Stimulated activated naive CD4-positive, alpha-beta T cell treated with Interleukin-2 at 50 U/mL for 16 hours (primary cell): ENCODE measurements at places on chromosomes 2 and 18.

GRCh38 chr2:223545830-223546229 lies 56.3 kb downstream of the SCG2 start:
- DNase-seq: no peak

- no peak for DNase-seq
Measured at GRCh38 chr2:132404056-132404455, 12.5 kb upstream of the GPR39 start.

GRCh38 chr2:100818003-100818605 lies 1.8 kb upstream of the NPAS2 start:
- DNase-seq: no peak

GRCh38 chr2:20172273-20173055 lies 52.5 kb downstream of the SDC1 start:
- DNase-seq: no peak

DNA sequence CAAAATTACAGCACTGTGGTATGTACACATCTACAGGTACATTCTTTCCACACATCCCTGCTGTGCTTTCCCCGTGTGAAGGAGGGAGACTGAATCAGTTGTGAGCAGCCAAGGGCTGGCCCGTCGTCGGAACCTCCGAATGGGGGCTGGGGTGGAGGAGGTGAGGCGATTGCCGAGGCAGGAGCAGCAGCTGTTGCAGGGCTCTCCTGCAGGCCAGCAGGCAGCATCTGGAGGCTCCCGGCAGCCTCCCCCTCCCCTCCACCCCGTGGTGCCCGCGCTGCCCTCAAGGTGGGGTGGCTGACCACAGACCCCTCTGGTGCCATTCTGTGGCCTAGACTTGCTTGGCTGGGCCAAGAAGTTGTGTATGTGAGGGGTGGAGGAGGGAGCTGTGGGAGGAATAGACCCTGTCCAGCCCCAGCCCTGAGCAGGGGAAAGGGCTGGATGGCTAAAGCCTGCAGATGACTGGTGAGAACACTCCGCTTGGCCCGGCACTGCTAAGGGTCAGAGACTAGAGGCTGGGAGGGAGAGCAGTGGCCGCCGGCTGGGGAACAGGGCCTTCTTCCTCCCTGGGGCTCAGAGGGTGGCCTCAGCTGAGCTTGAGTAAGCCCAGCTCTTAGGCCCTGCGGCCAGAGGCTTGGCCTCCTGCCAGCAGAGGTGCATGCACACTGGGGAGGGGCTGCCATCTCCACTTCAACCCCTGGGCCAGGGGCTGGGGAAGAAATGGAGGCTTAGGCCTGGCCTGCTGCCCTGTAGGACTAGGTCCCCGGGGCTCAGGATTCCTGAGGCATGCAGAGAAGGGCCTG lies 7.6 kb downstream of the STAMBP start:
- no peak for DNase-seq

DNA sequence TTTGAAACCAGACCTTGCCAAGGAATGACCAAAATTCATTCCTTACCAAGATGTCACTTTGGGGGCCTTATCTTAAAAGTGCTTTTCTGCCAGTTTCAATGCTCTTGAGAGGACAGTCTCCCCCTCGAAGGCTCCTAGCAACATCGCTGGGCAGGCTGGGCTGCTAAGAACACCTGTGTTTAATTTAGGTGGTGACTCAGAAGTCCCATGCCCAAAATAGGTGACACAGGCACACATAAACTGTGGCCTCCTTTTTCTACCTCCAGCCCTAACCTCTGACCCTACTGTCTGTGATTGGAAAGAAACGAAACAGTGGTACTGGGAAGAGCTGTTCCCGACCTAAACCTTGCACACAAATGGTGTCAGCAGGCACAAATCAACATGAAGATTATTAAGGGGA lies 28.7 kb upstream of the ROCK2 start:
- DNase-seq: no peak

GRCh38 chr2:100059638-100060037 lies 82.8 kb downstream of the AFF3 start:
- no peak for DNase-seq

- no peak for DNase-seq
Measured at GRCh38 chr2:46071074-46071473, 226.1 kb upstream of the EPAS1 start.

- DNase-seq: no peak
Measured at GRCh38 chr2:202944408-202944807, 32.3 kb downstream of the CARF start.

- DNase-seq: no peak
Measured at GRCh38 chr2:9488583-9489547, 14.5 kb downstream of the IAH1 start.

DNA sequence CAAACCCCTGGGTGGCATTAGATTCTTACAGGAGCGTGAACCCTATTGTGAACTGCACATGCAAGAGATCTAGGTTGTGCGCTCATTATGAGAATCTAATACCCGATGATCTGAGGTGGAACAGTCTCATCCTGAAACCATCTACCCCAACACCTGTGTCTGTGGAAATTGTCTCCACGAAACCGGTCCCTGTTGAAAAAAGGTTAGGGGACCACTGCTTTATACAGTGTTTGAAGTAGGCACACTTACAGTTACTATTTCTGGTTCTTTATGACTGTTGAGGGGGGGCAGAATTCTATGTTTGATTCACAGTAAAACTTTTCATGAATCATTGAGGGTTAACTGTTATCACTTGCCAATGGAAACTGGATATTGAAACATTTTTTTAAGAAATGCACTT lies 72.0 kb downstream of the RIF1 start:
- no peak for DNase-seq

- DNase-seq: no peak
Measured at GRCh38 chr2:48448274-48449061, 81.5 kb upstream of the STON1 start.

DNA sequence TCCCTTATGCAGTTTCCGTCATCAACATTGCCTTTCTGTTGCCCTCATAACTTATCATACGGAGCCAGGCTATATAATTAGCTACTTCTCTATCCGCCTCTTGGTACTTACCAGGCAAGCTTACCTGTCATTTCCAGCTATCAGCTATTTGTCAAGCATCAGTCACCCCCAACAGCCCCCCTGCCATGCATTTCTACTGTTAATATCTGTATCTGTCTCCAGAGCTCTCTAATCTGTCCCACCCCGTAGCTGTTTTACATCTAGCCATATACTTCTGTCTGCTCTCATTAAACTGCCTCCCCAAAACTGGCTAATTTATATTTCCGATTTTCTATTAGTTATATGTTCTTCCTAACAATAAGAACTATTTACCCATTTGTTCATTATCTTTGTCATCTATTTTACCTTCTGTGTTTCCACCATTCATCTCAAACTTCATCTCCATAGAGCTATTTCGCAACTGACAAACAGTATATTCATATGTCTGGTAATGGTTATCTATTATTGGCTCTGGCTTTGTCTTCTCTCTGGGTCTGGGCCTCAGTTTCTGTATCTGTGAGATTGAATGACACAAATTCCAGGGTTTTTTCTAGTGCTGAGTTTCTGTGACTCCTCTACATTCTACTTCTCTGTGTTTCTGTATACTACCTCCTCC lies 9.6 kb downstream of the EMX1 start:
- DNase-seq: no peak

DNA sequence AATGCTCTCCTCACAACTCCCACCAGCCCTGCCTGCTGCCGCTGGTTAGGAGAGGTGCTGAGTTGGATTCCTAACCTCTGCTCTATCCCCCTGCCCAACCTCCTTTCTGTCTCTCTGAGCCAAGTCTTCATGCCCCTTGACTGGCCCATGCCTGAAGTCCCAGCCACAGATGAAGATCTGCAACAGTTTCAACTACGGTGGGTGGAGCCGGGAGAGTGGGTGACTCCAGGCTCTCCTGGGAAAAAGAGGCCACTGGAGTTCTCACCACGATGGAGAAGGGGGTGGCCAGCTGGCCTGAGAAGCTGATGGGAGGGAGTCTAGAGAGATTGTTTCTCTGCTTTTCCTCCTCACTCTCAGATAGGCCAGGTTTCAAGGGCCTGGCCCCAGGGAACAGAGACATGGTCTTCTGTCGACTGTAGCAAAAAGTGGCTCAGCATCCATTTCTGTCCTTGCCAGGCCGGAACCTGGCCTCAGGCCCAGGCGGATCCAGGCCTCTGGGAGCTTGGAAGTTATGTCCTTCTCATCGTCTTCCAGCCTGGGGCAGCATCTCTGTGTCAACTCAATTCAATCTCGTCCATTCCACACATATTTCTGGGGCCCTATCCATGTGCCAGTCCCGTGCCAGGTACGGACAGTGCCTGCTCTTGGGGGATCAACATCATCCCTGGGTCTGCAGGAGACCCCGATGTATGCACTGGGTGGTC lies 75.3 kb downstream of the INHBB start:
- no peak for DNase-seq

- no peak for DNase-seq
Measured at GRCh38 chr2:207487650-207488311, 42.0 kb upstream of the CREB1 start.

DNA sequence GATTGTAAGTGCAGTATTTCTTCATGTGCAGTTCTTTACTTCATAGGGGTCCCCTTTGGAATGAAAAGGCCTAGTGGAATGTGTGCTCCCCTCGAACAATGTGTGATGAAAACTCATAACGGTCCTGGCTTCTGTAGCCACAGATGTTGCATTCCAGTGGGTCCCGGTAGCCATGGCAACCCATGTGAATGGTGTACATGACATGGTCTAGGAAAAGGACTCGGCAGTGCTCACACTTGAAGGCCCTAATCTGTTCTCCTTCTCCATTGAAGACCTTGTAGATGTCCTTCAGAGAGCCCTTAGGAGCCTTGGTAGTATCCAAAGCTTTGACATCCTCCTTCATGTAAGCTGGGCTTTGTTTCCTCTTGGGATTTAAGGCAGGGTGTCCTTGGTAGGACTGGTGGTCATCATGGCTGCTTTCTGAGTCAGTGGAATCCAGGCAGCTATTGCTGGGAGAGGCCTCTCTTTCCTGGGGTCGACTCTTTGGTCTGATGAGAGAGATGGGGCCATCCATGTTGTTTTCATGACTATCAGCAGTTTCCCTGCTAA lies 144.0 kb downstream of the IKZF2 start:
- no peak for DNase-seq

- DNase-seq: no peak
Measured at GRCh38 chr2:159010340-159010739, 41.9 kb downstream of the TANC1 start.

GRCh38 chr2:169526451-169526850 lies 16.9 kb downstream of the KLHL41 start:
- DNase-seq: no peak

GRCh38 chr18:55786651-55787272 lies 198.8 kb upstream of the TCF4 start:
- no peak for DNase-seq

DNA sequence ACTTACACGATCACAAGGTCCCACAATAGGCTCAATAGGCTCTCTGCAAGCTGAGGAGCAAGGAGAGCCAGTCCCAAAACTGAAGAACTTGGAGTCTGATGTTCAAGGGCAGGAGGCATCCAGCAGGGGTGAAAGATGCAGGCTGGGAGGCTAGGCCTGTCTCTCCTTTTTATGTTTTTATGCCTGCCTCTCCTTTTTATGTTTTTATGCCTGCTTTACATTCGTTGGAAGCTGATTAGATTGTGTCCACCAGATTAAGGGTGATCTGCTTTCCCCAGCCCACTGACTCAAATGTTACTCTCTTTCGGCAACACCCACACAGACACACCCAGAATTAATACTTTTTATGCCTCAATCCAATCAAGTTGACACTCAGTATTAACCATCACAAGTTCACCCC lies 9.9 kb upstream of the GYPC start:
- no peak for DNase-seq

DNA sequence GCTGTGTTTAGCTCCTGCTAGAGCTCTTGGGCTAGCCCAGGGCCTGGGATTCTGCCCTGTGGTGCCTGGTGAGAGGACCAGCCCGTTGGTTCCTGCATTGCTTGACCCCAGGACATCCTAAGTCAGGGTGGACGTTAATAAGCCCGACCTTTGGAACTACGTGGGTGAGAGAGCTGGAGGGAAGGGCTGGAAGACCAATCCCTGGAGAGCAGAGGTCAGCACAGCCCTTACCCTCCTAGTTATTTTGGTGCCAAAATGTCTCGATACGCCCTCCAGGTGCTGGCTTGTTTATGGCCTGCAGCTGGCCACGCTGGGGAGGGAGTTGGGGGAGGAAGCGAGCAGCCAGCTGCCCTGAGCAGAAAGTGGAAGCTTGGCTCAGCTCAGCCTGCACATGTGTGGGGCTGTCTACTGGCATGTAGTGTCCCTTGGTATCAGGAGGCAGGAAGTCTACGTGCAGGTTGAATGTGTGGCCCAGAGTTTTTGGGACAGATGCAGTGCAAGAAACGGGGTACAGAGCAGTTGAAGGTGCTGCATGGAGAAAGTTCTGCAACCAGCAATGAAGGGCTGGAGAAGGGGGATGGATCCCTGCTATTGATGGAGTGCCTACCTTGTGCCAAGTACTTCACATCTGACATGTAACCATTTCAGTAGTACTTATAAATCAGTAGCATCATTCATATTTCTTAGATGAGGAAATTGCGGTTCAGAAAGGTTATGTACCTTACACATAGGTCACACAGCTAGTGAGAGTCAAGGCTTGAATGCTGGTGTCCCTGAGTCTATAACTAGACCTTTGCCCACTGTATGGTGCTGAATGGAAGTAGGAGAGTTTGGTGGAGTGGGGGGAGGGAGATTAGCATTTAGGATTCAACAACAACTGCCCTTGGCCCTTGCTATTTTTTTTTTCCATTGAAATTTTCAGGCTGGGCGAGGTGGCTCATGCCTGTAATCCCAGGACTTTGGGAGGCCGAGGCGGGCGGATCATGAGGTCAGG lies 5.0 kb upstream of the DGKD start:
- DNase-seq: no peak

DNA sequence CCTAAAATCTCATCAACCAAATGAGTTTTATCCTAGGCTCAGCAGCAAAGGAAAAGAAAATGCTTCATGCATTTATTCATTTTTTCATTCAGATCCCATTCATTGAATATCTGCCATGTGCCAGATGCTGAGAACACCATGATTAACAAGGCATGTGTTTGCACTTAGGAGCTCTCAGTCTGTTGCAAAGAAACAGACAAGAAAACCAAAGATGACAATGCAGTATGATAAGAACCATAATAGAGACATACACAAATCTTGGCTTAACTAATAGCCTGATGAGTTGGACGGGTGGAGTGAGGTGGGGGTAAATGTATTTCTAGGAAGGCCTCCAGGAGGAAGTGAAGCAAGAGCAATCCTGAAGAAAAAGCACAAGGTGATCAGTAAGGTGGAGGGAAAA lies 177.8 kb upstream of the SCN7A start:
- DNase-seq: no peak

GRCh38 chr2:215817046-215817445 lies 196.3 kb downstream of the MREG start:
- no peak for DNase-seq

GRCh38 chr2:227376656-227377396 lies 2.3 kb downstream of the TM4SF20 start:
- no peak for DNase-seq

- DNase-seq: no peak
Measured at GRCh38 chr2:149080099-149080498, 41.6 kb downstream of the LYPD6B start.

- no peak for DNase-seq
Measured at GRCh38 chr2:33081691-33082090, 134.9 kb downstream of the LTBP1 start.
